Epithelial cell of umbilical artery (primary cell): ENCODE measurements at places on chromosomes 3 and 15. TPM values are rescaled to one million over a fixed set of nuclear protein-coding genes. Genes with fewer than 3 reads are reported as not detected.

Gene LSAMP
- under 0.01 and 0.15 TPM in 2 replicates for total RNA-seq

Gene MUC20
- total RNA-seq = not detected in 2 replicates

Gene BLM
- 6.5 and 7.3 TPM in 2 replicates for total RNA-seq

Gene MAN2A2
- total RNA-seq = 14.0 TPM in 2 replicates

Gene SMCO1
- under 0.01 TPM in 1 of 2 replicates, not detected in the other for total RNA-seq

Gene FOXB1
- not detected in 2 replicates for total RNA-seq

Gene ACVR2B
- total RNA-seq = 2.6 and 4.0 TPM in 2 replicates

Gene CNTN4
- under 0.01 TPM in 1 of 2 replicates, not detected in the other for total RNA-seq

Gene GPR156
- total RNA-seq = under 0.01 TPM in 2 replicates

Gene SLC28A1
- not detected in 2 replicates for total RNA-seq

Gene ROPN1
- total RNA-seq = not detected in 2 replicates

Gene CCDC33
- total RNA-seq = not detected in 2 replicates

Gene EPHB1
- 0.15 and 0.65 TPM in 2 replicates for total RNA-seq
